Lower leg skin (tissue), 4 donors: ENCODE measurements at places on chromosomes 5 and 9. TPM values are rescaled to one million over a fixed set of nuclear protein-coding genes. Genes with fewer than 3 reads are reported as not detected.

DNA sequence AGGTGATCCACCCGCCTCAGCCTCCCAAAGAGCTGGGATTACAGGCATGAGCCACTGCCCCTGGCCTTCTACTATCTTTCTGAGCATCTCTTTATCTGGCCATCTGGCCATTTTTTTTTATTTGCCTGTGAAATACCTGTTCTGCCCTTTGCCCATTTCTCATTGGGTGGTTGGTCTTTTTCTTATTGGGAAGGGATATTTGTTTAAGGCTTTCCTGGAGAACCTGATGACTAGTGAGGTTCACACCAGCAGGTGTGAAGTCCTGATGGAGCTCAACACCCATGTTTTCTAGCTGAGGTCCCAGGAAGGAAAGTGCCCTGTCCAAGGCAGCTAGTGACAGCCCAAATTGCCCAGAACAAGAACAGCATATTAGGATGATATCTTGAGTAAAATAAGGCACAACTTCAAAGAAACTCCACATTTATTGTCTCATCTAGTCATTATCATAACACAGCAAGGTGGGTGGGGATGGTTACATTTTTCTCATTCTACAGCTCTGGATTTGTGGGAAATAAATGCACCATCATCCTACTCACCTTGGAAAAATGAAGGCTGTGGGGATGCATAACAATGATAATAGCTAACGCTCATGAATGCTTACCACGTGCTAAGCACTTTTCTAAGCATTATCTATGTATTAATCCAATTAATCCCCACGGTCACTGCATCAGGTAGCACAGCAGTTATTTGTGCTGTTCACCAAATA lies 20.3 kb downstream of the SLC36A3 start:
- DNase-seq, result no peak

Gene RIC1
- total RNA-seq, result 42.6 TPM

GRCh38 chr9:479304-479970 lies 264.8 kb downstream of the DOCK8 start:
- DNase-seq, result no peak

Gene FOXI1
- 2.2 TPM for total RNA-seq

- DNase-seq, result no peak
Observed at GRCh38 chr5:116088062-116088461, 3.2 kb downstream of the COMMD10 start.

GRCh38 chr5:145867806-145868205 lies 5.0 kb downstream of the GRXCR2 start:
- DNase-seq, result no peak
